ENCODE measurements at places on chromosomes 5 and 9.

DNA sequence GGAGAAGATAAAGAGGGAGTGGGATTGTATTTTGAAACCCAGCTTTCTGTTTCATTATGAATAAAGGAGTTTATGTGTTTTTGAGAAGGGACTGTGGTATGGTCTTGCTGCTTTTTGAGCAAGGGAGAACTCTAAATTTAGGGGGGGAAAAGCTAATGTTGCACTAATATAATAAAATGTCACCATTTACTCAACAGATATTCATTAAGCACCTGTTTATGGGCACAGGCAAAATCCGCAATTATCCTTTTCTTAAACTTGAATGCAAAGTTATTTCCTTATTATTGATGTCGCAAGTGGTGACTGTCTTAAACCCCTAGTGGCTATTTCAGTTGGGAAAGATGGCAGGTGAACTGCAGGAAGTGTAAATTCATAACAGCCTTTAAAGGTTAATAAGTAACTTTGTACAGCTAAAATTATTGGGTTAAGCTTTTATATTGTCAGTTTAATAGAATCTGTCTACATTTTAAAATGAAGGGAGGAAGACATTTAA is 1.5 kb downstream of the CDC42SE2 start:
- no peak for DNase-seq

- peak; percentile 8 for DNase-seq
These were observed 23.9 kb upstream of the SAP30L start for GRCh38 chr5:154421868-154422267.

- DNase-seq: no peak
These were observed 31.8 kb upstream of the CKS2 start for GRCh38 chr9:89278997-89279739.

DNA sequence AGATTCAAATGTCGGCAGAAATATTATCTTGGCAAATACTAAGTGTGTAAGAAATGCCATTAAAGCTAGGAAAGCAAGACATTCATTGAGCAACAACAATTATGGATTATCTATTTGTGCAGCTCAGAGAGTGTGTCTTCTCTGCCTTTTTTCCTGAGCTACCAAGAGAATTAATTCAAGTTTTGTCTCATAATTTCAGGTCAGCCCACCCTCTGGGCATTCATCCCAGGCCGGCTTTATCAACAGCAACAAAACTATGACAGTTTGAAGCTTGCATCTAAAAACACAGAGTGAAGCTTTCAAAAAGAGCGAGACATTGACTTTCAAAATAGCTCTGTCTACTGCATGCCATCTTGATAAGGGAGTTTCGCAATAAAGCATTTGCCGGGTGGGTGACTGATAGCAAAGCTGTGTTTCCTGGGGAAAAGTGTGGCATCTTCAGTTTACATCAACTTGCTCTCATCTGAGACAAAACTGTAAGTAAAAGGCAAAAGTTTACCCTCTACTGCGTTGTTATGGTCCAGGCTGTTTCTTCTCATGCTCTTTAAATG is 182.4 kb downstream of the IRX1 start:
- DNase-seq: no peak

DNA sequence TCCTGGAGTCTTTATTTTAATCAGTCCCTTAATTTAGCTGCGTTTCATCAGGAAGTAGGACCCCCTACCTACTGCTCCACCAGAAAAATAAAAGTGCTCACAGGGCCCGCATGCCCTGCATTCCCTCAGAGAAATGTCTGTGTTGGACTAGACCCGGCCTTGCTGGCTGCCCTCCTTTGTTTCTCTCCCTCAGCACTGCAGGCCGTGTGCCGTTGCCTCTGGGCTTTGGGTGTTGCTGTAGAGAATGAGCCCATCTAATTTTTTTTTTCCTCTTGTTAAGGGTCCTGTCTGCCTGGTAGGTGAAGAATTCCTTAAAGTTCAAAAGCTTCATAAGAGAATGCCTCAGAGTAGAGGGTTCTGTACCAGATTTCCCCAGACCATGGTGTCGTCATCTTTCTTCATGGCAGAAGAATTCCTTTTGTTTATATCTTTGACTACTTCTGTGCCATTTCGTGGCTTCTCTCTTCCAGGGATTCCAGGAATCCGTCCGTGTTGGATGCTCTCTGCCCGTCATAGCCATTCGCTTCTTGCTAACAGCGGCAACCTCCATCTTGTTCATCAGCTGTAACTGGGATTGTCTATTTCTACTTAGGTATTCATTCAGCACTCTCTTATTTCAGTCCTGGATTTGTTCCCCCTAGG is 49.8 kb upstream of the ANGPTL2 start:
- no peak for DNase-seq

- no peak for DNase-seq
These were observed 119.4 kb downstream of the SPOCK1 start for GRCh38 chr5:137379555-137380286.

- no peak for DNase-seq
These were observed 1145.0 kb downstream of the MAT2B start for GRCh38 chr5:164650427-164650826.

DNA sequence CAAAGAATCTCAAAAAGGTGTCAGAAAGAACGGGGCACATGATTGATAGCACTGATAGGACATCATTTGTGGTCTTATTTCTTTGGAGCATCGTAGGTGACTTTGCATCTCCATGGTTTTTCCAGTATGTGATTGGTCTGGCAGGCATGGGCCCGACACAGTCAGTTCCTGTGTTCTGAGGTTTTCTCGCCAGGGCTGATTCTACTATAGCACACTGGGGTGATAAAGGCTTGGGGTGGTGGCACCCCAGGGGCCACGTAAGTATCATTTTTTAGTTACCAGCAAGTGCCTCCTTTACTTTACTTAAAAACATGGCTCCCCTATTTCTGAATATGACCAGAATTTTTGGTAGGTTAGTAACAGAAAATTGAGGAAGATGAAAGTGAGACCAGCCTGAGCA is 202.7 kb downstream of the RFK start:
- no peak for DNase-seq

- DNase-seq: no peak
These were observed 11.5 kb upstream of the OTULINL start for GRCh38 chr5:14569948-14570691.

- peak; percentile 14 for DNase-seq
These were observed 86.6 kb downstream of the EHMT1 start for GRCh38 chr9:137705443-137705863.

- DNase-seq: no peak
These were observed 365.0 kb upstream of the CDH9 start for GRCh38 chr5:27403243-27403882.

DNA sequence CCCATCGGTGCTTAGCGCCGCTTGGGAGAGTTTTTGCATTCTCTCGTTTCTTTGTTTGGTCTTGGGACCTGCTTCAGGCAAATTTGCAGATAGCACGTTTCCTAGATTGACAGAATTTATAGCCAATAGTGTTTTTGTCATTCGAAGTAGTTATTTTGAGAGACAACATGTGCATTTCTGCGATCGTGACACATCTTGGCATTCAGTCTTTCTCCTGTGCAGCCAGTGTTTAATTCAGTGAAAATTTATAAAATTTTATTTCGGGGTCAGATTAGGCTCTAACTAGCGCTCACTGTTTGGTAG is 830 bp downstream of the PRRC1 start:
- no peak for DNase-seq

- no peak for DNase-seq
These were observed 114.6 kb upstream of the ADAMTSL1 start for GRCh38 chr9:18359335-18359734.

- DNase-seq: no peak
These were observed 510.2 kb downstream of the SPATA31D1 start for GRCh38 chr9:82498541-82499317.

- no peak for DNase-seq
These were observed 89.1 kb upstream of the HAND1 start for GRCh38 chr5:154567155-154567554.

DNA sequence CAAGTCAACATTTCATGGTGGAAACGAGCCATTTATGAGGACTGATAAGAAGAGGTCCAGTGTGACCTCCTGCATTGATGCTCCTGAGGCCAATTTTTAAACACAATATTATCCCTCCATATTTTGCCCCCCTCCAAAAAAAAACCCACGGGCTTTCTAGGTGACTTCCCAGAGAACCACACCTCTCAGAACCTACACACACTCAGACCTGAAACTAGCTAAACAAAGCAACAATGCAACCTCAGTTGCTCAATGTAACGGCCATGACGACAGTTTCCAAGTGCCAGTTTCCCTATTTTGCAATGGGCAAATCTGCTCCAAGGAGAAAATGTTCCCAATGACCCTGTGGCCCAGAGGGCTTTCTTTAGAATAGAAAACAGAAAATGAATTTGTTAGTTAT is 3.5 kb downstream of the NRG2 start:
- no peak for DNase-seq

DNA sequence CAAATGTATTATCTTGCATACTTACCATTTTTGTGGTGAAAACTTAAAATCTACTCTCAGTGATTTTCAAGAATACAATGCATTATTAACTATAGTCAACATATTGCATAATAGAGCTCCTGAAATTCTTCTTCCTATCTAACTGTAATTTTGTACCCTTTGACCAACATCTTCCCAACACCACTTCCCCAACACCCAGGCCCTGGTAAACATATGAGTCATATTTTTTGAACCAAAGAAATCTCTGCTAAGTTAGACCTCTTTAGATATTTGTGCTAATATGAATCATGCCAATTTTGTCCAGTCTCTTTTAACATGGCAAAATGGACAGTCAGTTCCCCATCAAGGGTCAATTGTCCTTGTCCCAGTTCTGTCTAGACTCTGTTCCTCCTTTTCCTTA is 18.5 kb upstream of the RGS7BP start:
- no peak for DNase-seq

DNA sequence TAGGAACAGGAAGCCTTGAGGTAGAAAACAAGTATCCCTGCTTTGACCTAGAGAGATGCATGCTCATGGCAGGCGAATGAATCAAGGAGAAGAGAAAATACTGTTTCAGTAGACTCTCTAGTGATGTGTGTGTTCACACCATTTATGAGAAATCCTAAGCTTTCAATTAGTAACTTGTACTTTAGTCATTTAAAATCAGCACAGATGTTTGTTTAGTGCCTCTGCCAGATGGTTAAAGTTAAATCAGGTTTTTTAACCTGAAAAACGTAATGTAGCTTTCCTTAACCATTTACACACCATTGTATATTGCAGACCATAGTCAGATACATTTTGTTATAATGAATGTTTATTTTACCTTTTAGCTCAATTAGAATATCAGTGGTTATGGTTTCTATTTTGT is 5.0 kb downstream of the TJP2 start:
- DNase-seq: no peak

- DNase-seq: peak; percentile 74
These were observed 63.6 kb upstream of the IL17B start for GRCh38 chr5:149442563-149443182.

DNA sequence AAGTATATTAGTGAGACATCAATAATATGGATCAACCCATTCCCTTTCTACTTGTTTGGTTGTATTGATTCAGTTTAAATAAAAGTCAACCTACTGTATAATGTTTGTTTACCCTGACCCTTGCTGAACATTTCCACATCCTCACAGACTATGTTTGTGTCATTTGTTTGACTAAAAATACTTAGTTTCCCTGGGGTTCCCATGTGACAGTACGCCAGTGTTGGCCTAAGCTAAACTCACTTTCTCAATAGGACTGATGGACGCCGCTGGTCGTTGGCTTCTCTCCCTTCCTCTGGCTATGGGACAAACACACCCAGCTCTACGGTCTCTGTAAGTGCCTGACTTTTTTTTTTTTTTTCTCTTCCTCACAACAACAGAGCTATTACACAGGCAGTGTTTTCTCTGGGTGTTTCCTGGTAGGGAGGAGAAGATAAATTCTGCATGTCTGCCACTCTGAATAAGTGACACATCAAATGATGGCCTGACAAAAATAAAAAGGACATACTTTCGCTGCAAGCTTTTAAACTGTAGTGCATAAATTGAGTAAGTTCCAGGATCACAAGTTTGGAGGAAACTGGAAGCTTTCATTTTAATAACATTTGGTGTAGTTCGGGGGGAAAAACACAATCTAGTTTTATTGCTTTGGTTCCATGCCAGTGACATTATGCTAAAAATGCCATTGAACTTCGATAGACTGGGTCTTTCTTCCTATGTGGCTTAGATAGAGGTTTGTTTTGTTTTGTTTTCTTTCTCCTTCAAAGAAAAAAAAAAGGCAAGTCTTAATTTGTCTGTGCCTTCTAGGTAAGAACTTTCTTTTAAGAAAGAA is 101.0 kb downstream of the CD180 start:
- DNase-seq: no peak

DNA sequence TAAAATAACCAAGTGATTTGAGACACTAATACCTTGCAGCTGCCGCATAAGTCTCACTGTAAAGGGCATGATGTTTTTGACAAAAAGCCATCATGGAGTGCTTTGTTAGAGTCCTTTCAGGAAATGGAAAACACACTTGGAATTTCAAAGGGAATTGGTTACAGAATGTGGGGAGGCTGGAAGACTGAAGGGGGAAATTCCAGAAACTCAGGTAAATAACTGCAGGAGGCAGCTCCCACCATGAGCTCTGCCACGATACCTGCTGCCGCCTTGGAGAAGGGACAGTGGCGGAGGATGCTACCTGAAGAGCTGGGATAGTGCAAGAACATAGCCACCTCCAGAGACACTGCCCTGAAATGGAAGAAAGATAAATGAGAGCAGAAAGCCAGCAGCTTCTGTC is 66.9 kb downstream of the PRKACG start:
- no peak for DNase-seq

Data from stimulated activated CD8-positive, alpha-beta memory T cell treated with anti-CD3 and anti-CD28 coated beads, Interleukin-2, amount 100 ng/mL, for 48 hours (primary cell).